Stimulated activated memory B cell treated with anti-CD40 and anti-IgM and Interleukin-4, amounts not matched to agents 10 μg/mL and 1 μg/mL and 100 μg/mL, for 72 hours (primary cell): ENCODE measurements at places on chromosomes 1 and 21.
A peak's percentile ranks its signal among the peaks of the same experiment; 100 is the strongest.

- ATAC-seq = no peak
Observed at GRCh38 chr1:95033843-95034242, 38.9 kb downstream of the ALG14 start.

- no peak for ATAC-seq
Observed at GRCh38 chr1:195804547-195804946, 803.7 kb downstream of the KCNT2 start.

DNA sequence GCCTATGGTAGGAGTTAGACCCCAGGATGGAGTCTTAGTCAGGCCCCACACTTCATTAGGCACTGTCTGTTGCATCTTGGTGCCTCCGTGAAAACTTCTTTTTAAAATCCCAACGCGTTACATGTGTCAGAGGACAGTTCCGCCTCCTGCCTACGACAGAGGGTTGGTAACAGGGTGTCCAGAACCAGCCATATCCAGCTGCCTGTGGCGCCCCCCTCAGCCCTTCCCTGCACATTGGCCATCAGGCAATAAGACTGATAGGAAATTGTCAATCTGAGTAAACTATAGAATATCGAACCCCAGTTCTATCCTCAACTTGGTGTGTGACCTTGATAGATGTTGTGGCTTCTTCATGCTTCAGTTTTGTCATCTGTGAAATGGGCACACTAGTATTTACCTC, 108.6 kb upstream of the CSF3R start:
- ATAC-seq = no peak

GRCh38 chr21:14454016-14455009, 71.4 kb upstream of the HSPA13 start:
- ATAC-seq = peak; percentile 9

GRCh38 chr1:50959303-50959912, 659 bp downstream of the FAF1 start:
- peak; percentile 32 for ATAC-seq

DNA sequence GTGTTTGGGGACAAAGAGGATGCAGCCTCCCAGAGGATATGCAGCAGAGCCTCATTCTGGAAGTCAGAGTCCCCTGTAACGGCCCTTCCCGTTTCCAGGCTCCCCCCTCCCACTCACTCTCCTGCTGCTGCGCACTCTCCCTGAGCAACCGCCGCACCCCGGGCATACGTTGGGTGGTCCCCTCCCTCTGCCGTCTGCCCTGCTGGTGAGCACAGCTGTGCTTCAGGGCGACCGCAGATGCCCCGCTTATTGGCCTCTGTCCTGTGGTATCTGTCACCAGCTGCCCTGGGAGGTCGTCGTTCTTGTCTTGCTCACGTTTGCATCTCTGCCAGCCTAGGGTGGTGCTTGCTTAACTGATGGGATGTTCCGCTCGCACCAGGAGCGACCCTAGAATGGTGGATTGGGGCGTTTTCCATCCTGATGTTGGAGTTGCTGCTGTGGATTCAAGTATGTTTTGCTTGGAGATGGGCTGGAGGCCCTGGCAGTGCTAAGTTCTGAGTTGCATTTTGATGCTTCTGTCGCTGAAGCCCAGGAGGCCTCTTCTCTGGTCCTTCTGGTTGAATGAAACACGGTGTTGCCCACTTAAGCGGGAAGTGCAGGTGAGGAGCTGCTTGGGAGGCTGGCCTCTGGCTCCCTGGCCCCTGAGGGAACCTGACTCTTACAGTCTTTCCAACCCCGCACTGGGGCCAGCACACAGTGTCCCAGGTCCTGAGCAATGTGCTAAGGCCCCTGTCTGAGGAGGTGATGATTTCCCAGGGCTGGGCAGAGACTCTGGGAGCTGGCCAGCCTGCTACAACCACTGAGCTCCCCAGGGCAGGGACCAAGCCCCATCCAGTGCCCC, 3.2 kb downstream of the TMEM201 start:
- ATAC-seq = no peak

GRCh38 chr1:40357625-40358024, 15.9 kb upstream of the SMAP2 start:
- ATAC-seq = no peak

DNA sequence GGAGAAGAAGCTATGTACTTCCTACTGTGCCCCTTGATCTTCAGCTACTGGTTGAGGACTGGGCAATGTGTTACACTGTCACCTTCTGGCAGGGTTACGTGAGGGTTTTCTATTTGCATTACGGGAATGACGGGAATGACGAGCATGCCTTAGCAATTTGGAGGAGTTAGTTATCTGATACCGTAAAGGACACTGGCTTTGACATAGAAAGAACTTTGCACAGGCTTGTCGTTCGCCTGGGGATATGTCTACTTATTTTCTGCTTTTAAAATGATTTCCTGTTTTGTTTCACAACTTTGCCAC, 19.8 kb upstream of the ACBD6 start:
- no peak for ATAC-seq

DNA sequence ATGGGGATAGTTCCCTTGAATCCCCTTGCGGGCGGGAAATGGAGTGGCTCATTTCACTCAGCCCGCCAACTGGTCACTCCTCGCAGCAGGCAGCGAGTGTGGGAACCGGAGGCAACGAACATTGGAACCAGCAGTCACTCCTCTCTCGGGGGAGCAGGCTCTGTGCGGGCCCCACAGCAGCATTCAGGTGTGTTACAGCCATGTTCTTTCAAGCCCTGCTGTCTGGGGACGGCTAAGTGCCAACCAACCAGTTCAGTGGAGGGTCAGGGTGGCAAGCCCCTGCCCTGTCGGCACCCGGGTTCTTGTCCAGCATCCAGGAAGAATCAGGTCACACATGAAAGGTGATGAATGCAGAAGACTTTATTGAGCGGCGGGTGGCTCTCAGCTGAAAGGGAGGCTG, 370.5 kb downstream of the NUF2 start:
- no peak for ATAC-seq

GRCh38 chr21:41798326-41798725, 31.5 kb upstream of the RIPK4 start:
- no peak for ATAC-seq

DNA sequence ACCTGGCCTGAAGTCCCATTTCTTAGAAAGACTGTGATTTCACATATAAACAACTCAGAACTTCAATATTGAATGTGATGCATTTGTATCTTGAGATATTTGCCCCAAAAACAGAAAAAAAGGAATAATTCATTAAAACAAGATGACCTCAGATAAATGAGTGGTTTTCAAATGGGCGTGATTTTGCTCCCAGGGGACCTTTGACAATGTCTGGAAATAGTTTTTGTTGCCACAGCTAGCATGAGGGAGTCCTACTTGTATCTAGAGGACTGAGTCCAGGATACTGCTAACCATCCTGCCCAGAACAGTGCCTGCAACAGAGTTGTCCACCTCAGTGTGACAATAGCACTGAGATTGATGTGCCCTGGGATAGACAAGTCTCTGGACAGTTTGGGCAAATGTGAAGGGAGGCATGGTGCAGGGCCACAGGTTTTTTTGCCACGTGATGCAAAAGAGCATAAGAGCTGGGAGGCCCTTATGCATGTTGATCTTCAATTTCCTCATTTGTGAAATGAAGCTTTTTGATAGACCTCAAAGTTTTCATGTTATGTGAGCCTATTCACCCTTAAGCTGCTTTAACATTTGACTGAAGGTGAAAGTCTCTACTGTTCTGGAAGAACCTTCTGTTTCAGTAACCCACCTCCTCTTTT, 46.2 kb downstream of the MAP3K7CL start:
- peak; percentile 53 for ATAC-seq

DNA sequence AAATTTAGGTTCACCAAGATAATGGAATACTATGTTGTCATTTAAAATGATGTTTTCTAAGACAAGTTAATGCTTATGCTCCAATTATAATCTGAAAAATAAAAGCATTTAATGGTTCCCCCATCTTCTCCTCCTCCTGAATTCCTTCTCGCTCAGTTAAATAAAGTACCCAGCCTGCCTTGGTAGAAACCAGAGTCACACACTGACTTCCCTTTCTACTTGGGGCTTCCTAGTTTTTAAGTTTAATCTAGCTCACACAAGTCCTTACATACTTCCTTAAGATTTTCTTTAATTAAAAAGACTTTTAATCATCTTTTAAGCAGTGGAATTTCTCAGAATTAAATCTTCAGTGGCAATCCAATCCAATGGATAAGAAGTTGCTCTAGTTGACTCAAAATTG, 32.9 kb downstream of the CD58 start:
- ATAC-seq = no peak

- peak; percentile 44 for ATAC-seq
Observed at GRCh38 chr1:154973344-154974101, 958 bp upstream of the CKS1B start.

DNA sequence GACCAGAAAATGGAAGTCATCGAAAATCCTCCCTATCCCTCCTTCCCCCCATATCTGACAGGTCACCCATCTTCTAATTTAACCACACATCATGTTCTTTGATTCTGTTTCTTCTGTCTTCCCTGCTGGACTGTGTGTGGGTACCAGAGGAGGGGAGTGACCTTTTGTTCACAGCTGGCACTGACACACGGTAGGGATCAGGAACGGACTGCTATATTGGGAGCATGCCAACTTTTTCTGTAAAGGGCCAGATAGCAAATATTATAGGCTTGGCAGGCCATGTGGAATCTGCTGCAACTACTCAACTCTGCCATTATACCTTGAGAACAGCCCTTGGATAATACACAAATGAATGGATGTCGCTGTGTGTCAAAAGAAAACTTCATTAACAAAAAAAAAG, 7.5 kb upstream of the TOMM20 start:
- ATAC-seq = no peak

DNA sequence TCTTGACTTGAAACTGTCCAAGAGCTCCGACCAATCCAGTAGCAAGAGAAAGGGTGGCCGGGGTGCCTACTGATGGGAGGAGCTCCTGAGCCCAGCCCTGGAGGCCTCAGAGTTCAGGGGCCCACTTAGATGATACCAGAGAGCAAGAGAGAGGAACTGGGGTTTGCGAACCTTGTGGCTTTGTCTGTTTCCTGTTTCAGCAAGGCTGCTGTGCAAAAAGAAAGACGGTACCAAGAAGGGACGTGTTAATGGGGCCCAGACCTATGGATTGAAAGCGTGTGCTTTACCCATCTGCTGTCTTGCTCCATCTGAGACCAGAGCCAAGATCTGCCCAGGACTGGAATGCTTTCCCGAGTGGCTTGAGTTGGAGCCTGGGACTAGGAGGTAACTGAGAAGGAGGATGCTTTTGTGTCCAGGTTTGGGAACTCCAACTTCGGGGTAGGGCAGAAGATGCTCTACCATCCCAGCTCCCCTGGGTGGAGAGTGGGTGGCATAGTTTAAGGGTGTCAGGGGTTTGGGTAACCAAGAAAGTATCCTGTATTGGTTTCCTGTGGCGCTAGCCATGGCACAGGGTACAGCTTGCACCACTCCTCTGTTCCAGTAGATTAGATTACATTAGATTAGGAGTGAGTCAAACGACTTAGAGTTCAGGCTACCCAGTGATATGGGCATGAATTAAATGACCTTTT, at the start of gene TRAF3IP3:
Gene TRAF3IP3, plus strand, starts transcription at position 128 of the 689 bp plus-strand sequence. CDS start 3,987 bp downstream, outside the sequence.
- peak; percentile 94 for ATAC-seq

DNA sequence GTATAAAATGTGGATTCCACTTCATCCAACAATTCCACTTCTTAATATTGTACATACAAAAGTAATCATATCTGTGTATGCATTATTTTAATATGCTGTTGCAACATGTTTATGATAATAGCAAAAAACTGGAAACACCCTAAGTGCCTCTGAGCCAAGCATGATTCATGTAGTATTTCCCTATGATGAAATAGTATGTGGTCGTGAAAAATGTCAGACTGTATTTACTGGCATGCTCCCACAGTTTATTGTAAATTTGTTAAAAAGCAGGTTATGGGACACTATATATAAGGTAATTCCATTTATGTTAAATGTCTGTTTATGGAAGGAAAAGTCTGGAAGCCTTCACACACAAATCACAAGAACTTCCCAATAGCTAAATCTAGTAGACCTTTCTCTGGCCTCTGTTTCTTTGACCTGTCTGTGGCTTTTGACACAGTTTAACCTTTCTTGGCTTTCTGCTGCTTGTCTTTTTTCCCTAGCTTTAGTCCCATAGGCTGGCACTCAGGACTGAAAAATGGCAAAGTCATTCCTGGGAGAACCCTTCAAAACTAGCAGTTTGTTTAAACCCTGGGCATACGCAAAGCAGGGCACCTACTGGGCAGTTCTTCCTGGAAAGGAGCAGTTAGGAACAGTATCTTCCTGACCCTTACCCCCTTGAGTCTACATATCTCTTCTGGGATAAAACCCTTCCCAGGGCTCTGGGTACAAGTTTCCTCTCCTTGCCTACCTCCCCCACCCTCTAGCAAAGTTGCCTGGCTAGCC, 65.4 kb upstream of the ARTN start:
- ATAC-seq = no peak

DNA sequence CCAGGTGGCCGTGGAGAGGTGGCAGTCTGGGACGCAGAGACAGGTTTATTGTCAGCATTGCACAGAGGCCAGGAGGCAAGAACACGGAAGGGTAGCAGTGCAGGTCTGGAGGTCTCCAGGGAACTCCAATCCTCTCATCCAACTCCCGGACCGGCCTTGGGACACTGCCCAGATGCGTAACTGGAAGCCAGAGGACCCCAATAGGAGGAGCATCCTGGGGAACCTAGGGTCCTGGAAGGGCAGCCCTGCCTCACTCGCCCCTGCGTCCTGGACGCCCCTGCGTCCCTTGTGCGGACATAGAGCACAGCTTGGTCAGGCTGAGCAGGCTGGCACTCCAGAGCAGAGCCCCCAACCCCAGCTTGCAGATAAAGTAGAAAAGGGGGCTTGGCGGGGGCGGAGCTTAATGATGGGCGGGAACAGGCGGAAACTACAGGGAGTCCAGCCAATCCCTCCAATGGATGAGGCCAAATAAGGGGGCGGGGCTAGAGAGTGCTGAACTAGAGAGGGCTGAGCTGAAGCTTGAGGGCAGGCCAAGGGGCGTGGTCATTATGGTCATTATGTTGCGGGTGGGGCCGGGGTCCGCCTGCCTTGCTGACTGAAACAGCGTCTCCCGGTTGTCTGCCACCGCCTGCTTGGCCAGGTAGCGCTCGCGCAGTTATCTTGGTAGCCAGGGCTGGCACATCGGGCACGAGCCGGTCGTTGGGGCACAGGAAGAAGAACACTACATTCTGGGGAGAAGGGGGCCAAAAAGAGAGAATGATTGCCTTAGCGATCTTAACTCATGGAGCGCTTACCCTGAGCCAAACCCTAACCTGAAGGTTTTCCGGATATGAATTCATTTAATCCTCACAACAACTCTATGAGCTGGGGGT, 3.7 kb upstream of the ARHGEF19 start:
- ATAC-seq = no peak
